CD8-positive, alpha-beta memory T cell (primary cell): ENCODE measurements at places on chromosomes 6 and 20.

- DNase-seq: no peak
These were observed at the start of gene CCDC170 for GRCh38 chr6:151493804-151494234. Gene CCDC170, plus strand, starts transcription at chr6:151494017. Its CDS starts 112 bp downstream, at chr6:151494129.

DNA sequence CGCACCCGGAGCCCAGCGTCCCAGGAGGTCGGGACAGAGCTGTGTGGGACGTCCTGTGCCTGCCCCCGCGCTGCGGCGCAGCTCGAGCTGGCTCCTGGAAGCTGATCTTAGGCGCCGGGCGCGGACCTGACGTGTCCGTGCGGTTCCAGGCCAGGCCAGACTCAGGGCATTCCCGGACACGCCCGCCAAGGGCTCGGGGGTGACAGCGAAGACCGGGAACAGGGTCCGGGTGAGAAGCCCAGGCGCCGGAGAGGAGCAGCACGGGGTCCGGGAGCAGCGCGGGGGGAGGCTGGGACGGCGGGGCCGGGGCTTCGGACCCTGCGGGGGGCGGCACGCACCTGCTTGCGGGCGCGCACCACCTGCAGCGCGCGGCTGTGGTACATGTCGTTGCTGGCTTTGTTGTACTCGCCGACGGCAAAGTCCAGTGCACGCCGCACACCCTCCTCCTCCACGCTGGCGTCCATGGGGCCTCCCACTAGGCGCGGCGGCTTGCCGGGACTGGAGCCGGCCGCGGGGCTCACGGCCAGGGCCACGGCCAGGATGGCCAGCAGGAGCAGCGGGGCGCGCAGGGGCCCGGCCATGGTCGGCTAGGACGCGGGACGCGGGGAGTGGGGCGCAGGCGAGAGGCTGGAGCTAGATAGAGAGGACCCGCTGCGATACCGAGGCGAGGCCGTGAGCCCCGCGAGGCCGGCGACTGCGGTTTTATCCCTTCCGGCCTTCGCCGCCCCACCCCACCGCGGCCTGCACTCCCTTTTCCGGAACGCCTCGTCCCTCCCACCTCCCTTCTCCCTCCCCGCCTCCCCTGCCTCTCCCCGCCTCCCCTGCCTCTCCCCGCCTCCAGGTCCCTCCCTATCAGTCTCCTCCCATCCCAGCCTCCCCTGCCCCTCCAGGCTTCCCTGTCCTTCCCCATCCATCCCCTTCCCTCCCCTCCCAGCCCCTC lies at the start of gene CST3:
CST3 (minus strand) TSS at position 674 of the 940 bp plus-strand sequence; CDS start at position 581, 93 bp downstream.
- no peak for DNase-seq

DNA sequence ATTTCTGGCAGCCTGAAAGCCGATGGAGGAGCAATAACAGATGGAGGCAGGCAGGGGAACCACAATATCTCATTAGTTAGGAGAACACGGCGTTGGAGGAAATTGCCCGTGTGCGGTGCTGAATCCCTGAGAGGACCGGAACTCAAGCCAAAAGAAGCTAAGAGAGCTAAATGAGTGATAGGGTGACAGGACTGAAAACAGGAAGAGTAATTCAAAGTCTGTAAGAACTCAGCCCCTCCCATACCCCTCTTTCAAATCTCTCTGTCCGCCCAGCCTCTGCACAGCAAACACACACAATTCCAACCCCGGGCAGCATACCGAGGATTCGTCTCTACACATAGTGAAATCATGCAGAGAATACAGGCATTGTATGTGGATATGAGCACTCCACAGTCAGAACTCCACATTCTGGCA lies 2.6 kb upstream of the IPCEF1 start:
- peak; percentile 2 for DNase-seq

DNA sequence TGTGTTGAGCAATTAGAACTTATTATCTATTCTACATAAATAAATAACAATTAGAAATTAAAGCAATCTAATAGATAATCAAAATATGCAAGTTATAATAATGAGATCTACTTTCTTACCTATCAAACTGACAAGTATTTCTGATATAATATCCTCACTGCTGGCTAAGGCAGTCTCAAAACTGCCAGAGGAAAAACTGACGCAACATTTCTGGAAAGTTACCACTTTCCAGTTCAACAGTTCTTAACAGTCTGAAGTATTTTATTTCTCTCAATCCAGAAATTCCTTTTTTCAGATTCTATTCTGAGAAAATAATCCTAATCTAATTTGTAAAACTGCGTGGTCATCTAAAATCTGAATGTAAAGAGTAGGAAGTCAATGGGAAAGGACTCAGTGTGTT lies 121.0 kb downstream of the TRDN start:
- DNase-seq: no peak

GRCh38 chr6:56955171-56956155 lies 556 bp downstream of the BEND6 start:
- peak; percentile 6 for DNase-seq

GRCh38 chr6:27156874-27157458 lies 90.5 kb upstream of the PRSS16 start:
- no peak for DNase-seq

GRCh38 chr20:59776626-59777330 lies 156.7 kb downstream of the SYCP2 start:
- no peak for DNase-seq

DNA sequence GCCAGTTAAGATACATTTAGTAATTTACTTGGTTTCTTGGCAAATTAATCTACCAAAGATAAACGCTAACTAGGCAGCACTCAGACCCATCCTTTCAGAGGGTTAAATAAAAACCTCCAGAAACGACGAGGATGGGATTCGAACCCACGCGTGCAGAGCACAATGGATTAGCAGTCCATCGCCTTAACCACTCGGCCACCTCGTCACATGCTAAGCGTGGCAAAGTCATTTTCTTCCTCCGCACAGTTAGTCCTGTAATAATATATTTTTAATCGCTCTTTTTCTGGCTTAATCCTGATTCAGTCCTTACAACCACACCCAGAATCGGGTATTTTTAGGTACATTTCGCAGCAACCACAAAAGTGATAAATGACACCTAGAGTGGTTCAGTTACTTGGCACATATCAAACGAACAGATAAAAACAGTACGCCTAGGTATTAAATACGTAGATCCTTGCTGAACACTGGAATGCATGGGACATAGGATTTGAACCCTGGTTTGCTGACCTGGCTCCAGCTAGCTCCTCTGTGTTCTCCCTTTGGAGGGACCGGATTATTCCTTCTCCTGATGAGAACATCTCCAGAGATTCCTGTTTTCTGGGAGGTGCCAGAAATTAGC lies 71.6 kb downstream of the GPX5 start:
- DNase-seq: no peak

DNA sequence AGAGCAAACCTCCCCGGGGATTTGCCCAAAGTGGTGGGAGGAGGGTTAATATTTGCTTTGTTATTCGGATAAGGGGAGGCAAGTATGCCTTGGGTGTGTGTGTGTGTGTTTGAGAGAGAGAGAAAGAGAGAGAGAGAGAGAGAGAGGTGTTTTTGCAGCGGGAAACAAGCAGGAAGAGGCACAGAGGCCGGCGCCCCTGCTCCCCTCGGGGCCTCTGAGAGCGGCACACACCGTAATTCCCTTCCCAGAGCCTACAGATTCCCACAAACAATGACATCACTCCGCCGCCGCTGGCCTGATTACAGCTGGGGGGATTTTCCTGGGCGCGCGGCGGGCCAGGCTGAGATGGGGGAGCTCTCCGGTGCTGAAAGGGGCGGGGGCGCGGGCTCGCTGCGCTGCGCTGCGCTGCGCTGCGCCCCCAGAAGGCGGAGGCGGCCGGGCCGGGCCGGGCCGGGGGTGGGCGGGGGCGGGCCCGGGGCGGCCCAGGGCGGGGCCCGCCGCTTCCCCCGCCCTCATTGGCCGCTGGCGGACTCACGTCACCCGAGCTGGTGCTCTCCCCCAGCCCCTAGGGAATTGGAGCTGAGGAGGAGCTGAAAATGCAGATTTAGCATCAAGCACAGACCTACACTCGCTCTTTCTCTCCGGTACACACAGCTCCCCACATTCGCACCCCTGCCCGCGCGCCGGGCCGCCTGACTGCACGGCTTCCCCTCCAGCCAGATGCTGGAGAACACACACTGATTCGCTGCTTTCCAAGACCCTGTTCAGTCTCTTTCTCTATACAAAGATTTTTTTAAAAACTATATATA lies at the start of gene PCSK2:
PCSK2 (plus strand) TSS at position 631 of the 809 bp plus-strand sequence. CDS start 266 bp downstream, outside the sequence.
- no peak for DNase-seq

GRCh38 chr6:11714116-11714797 lies 64.3 kb downstream of the ADTRP start:
- no peak for DNase-seq

GRCh38 chr6:38554700-38555413 lies 84.9 kb downstream of the BTBD9 start:
- DNase-seq: no peak

- no peak for DNase-seq
These were observed 14.4 kb downstream of the SRXN1 start for GRCh38 chr20:638579-638978.

GRCh38 chr6:143539734-143540133 lies 28.2 kb upstream of the FUCA2 start:
- DNase-seq: no peak

- no peak for DNase-seq
These were observed 438.4 kb upstream of the SPTLC3 start for GRCh38 chr20:12570371-12570770.

DNA sequence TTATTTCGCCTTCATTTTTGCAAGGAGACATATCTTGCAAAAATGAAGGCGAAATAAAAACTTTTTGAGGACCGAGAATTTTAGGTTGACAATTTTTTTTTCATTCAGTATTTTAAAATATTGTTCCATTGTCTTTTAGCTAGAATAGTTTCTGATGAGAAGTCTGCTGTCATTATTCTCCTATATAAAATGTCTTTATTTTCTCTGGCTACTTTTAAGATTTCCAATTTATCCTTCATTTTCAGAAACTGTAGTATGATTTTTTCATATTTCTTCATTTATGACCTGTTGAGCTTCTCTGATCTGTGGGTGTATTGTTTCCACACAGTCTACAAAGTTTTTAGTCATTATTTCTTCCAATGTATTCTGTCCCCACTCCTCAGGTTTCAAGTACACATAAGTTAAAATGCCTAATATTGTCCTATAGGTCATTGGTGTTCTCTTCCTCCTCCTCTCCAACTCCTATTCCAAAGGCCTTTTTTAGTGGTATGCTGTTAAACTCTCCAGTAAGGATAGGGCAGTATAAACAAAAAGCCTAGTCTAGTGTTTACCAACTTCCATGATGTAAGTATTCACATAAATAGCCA lies 15.7 kb downstream of the AHI1 start:
- DNase-seq: no peak

- DNase-seq: no peak
These were observed 86.1 kb upstream of the BACH2 start for GRCh38 chr6:90382760-90383159.

DNA sequence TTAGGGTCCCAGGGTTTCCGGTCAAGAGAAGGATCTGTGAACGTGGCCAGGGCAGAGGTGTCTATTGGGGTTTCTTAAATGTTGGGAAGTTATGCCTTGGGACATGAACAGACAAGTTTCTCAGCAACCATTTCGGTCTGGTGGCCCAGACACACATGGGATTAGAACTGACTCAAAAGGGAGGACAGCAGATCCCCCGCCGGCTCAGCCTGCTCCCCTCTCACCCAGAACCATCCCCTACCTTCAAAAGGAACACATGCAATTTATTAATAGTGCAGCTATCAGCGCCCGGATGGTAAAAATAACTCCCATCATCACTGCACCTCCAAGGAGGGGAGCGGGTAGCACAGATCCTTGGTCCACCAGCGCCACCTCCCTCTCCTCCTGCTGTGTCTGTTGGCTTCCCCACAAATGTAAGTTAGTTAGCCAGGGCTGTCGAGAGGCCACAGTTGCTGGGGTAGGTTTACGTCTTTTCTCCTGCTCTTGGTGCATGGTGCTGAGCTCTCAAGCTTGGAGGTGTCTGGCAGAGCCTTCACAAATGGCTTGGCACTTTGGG lies 77.1 kb downstream of the TRAM2 start:
- DNase-seq: no peak
